H1 (cell line): ENCODE measurements at places on chromosomes 16 and 17. TPM values are rescaled to one million over a fixed set of nuclear protein-coding genes. Genes with fewer than 3 reads are reported as not detected.

ITGAD gene
- 0.06 TPM in 1 of 2 replicates, not detected in the other for polyA plus RNA-seq

DNA sequence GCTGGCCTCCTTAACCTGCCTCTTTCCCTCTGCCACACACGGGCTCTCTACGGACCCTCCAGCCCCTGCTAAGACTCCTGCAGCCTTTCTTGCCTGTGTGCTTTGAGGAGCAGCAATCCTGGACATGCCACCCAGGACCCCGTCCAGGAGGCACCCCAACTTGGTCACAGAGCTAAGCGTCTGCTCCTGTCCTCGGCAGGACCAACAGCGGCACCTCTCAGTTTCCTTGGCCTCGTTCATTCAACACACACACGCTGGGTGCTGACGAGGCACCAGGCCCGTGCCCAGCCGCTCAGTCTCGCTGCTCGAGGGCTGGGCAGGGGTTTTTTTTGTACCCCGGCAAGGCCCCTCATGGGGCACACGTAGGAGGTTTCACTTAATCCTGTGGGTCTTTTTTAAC is 15.2 kb downstream of the RPH3AL start:
- DNase-seq: no peak

METRN gene
- 25.8 and 43.4 TPM in 2 replicates for polyA plus RNA-seq

DNA sequence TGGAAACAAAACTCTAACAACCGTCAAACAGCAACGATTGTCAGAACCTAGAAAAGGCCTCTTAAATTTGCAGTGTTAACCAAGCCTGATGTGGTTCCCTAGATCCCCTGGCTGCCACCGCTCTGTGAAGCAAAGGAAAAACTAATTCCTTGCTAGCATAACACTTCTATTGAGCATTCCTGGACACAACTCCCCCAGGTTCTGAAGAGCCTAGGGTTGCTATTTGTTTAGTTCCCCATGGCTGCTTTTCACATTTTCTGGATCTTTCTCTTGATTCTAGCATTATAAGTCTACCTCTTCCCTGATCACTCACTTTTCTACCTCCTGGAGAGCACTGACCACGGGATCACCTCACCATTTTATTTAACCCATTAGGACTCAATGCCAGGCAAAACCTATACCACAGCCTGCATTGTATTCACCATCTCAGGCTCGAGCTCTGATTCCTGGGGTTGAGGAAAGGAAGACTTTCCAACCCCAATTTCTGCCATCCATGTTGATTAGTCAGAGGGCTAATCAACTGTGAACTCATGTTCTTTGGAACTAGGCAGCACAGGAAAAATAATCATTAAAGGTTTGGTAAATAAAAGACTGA is 692 bp upstream of the KCNJ16 start:
- no peak for DNase-seq

GRCh38 chr17:75535119-75535537 is 9.6 kb downstream of the LLGL2 start:
- no peak for DNase-seq

DNA sequence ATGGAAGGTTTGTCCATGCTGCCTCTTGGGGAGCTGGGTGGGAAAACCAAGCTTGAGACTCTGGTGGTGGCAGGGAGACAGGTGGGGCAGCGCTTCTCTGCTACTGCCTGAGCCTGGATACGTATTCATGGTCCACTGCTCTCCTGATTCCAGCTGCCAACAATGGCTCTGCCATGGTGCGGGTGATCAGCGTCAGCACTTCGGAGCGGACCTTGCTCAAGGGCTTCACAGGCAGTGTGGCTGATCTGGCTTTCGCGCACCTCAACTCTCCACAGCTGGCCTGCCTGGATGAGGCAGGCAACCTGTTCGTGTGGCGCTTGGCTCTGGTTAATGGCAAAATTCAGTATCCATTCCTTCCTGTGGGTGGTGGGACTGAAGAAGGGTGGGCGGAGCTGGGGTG is 4.2 kb downstream of the EDC4 start:
- no peak for DNase-seq
